ENCODE measurements at places on chromosomes 5 and 9.
A peak's percentile ranks its signal among the peaks of the same experiment; 100 is the strongest.

DNA sequence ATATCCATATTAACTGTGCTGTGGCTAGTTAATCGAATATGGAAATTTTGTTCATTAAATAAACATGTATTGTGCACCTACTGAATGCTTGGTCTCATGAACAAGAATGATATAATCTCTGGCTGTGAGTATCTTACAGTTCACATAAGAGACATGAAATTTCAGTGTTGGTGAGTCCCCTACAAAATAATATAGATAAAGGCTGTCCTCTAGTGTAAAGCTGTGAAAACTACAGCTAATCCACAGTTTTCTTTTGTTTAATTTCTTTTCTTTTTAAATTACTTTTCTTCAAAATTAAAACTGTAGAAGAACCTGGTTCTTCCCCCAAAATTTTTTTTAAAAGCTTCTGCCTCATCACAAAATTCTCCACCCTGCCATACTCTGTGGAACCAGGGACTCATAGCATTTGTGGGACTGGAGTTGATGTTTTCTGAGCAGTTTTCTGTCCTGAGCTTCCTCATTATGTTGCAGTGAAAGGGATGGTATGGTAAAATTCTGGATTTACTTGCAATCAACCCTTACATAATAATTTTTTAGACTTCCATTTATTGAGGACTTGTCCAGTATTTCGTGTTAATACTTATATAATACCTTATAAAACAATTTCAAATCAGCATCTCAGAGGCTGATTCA is 135.0 kb downstream of the STK32A start:
- DNase-seq = no peak

GRCh38 chr9:19162956-19163355 is 35.7 kb upstream of the PLIN2 start:
- no peak for DNase-seq

GRCh38 chr5:23269981-23270380 is 237.4 kb upstream of the PRDM9 start:
- DNase-seq = no peak

GRCh38 chr5:72703876-72704275 is 112.6 kb upstream of the TNPO1 start:
- DNase-seq = no peak

DNA sequence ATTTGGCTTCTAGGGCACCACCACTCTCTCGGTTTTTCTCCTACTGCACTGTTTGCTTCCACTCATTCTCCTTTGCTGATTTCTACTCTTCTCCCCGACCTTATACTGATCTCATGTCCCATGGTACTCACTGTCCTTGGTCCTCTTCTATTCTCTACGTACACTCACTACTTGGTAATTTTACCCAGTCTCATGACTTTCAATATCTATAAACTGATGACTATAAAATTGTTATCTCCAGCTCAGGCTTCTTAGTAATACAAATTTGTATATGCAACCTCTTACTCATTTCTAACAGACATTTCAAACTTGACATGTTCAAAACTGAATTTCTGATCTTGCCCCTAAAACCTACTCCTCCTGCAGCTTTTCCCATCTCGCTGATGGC is 4.1 kb downstream of the RAPGEF6 start:
- DNase-seq = no peak

- no peak for DNase-seq
Measured at GRCh38 chr9:69190086-69190862, 16.2 kb downstream of the TJP2 start.

DNA sequence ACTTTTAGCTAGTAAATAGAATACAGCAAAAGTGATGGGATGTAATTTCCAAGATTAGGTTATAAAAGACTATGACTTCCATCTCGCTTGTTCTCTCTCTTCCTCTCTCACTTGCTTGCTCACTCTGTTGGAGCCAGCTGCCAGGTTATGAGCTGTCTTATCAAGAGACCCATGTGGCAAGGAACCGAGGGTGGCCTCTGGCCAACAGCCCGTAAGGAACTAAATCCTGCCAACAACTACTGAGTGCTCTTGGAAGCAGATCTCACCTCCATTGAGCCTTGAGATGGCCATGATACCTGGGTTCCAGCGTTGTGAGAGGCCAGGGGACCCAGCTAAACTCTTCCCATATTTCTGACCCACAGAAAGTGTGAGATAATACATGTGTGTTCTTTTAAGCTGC is 636.1 kb downstream of the ACTL7B start:
- no peak for DNase-seq

- DNase-seq = no peak
Measured at GRCh38 chr9:131739133-131739958, 530 bp downstream of the RAPGEF1 start.

GRCh38 chr9:87075537-87075936 is 128.2 kb upstream of the GAS1 start:
- DNase-seq = no peak

- DNase-seq = no peak
Measured at GRCh38 chr5:137718611-137719010, 17.3 kb downstream of the KLHL3 start.

GRCh38 chr5:94423411-94423810 is 195.0 kb downstream of the KIAA0825 start:
- no peak for DNase-seq

GRCh38 chr5:53418826-53419658 is 61.4 kb upstream of the FST start:
- no peak for DNase-seq

- no peak for DNase-seq
Measured at GRCh38 chr5:84433461-84433860, 48.8 kb upstream of the EDIL3 start.

- no peak for DNase-seq
Measured at GRCh38 chr5:176897263-176897662, 1.9 kb downstream of the HK3 start.

DNA sequence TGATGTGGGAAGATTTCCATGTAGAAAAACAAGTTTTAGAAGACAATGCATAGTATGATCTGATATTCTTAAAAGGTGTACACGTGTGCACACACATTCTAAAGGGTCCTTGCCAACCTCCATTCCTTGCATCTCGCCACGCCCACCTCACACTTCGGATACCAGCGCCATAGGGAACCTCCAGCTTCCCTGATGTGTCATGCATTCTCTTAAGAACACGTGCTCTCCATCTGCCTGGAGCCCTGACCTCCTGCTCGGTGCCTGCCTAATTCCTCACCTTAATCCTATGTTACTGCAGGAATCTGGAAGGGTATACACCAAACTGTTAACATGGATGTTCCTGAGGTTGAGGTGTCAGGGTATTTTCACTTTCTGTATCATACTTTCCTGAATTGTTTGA is 63.1 kb downstream of the PTCD2 start:
- DNase-seq = no peak

DNA sequence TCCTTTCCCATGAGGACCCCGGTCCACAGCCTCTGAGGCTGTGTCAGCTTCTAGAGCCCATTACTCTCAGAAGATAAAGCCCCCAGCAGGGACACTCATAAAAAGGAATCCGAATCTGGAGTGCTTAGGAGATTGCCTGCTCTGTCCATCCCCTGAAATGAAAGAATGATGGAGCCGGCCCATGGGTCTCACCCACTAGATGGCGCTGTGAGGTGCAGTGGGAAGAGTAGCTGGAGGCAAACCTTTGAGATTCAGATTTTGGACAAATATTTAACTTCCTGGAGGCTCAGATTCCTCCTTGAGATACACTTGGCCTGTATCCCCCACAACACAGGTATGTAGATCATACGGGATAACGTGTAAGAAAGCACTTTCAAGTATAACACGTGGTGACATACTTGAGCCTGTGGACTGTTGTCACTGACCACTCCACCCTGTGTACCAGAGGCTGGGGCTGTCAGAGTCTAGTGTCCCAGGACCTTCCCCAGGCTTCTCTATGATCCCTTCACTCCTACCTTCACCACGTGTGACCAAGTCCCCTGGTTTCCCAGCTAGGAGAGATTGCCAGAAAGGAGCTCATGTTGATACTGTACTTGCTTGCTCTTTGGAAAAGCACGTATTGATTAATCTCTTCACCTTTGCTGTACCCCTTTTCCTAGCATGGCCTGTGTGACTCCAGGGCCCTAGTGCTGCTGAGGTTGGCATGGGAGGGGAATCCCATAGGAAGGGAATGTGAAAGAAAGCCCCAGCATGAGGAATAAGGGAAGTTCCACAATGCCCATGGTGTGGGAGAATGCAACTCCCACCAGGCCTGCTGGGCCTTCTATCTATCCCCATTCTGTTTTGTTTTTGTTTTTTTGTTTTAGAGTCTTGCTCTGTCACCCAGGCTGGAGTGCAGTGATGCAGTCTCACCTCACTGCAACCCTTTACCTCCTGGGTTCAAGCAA is 32.1 kb downstream of the TRMO start:
- peak; percentile 60 for DNase-seq

- DNase-seq = peak; percentile 72
Measured at GRCh38 chr9:128420060-128420650, 502 bp upstream of the CERCAM start.

GRCh38 chr9:1676771-1677170 is 338.4 kb upstream of the SMARCA2 start:
- no peak for DNase-seq

DNA sequence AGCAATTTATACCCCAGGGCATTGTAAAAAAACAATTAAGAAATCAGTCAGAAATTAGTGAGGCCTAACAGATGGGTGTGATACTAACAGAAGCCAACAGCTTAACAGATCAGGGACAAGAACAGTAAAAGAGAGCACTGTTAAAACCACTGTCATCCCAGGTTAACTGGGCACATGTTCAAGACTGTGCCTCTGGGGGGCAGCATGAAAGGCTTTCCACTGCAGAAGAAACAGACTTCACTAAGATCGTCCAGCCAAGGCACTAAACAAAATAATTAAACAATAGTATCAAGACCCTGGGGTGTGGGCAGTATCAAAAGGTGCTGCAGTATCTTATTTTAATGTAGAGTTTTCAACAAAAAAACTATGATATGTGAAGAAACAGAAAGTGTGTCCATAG is 43.5 kb downstream of the FBN2 start:
- no peak for DNase-seq

DNA sequence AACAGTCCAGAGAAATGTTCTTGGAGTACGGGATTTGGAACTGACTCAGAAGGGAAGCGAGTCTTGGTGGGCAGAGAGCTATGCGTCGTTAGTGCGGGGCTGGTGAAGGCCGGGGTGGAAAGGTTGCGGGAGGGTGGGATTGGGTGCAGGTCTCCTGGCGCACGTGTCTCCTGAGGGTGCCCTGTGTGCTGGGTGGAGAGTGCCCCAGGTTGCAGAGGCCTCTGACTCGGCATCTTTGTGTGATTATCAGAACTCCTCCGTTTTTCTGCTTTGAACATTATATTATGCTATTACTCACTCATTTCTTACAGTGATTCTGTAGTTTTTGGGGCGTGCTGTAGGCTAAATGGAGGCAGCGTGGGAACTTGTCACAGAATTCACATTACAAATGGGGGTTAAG is 11.4 kb downstream of the CEP72 start:
- no peak for DNase-seq

Measured in stimulated activated CD4-positive, alpha-beta T cell treated with anti-CD3 and anti-CD28 coated beads, TNF-alpha, amount 100 ng/mL, for 24 hours (primary cell).